T-helper 2 cell (primary cell): ENCODE measurements at places on chromosomes 5 and 9.

GRCh38 chr5:139306628-139307379, 13.3 kb downstream of the MATR3 start:
- no peak for DNase-seq

GRCh38 chr5:43073597-43074546, 33.8 kb upstream of the ANXA2R start:
- peak; percentile 66 for DNase-seq

DNA sequence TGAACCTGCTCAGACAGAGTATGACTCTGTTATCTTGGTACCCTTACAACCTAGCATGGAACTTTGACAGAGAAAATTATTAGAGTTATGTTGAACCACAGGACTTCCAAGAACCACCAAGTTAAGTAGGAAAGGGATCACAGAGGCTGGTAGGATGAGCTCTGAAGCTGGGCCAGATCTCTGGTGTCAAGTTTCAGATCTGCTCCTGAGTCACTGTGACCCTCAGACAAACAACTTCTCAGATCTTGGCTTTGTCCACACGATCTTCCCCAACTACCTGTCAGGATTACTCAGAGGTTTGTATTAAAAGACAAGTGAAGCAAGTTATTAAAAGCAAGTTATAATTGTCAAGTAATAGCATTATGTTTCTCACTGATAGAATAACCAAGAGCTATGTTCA, 189.0 kb downstream of the SEC61B start:
- no peak for DNase-seq

- no peak for DNase-seq
These were observed 103.9 kb downstream of the VAV2 start for GRCh38 chr9:133888048-133888808.

DNA sequence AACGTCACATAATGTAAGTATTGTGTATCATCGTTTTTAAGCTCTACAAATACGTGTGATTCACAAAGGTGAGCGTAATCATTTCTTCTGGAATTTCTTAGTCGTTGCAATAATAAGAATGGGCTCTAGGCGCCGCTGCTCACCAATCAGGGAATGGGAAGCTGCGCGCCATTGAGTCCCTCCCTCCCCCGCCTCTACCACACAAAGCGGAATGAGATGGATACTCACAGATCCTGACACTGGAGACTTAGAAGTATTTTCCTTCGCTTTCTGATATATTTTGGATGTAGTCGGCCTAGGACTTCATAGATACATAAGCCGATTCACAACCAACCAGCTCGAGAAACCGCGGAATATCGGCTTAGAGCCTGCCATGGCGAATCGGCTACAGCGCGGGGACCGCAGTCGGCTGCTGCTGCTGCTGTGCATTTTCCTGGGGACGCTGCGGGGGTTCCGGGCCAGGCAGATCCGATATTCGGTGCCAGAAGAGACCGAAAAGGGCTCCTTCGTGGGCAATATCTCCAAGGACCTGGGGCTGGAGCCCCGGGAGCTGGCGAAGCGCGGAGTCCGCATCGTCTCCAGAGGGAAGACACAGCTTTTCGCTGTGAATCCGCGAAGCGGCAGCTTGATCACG, at the start of gene PCDHGA11:
Gene PCDHGA11 (plus strand): TSS at position 197 of the 634 bp plus-strand sequence. CDS start 177 bp downstream, at position 374.
- DNase-seq, result peak; percentile 45
